ENCODE measurements at places on chromosomes 11 and 22. TPM values are rescaled to one million over a fixed set of nuclear protein-coding genes. Genes with fewer than 3 reads are reported as not detected.

The ARHGAP8 gene
- 9.2 TPM for total RNA-seq

The RIMBP3C gene
- total RNA-seq = 0.90 TPM

The ALKBH8 gene
- total RNA-seq = 9.1 TPM

The SLC25A18 gene
- total RNA-seq = 3.9 TPM

The OR5J2 gene
- not detected for total RNA-seq

All from Panc1 (cell line).